ENCODE measurements at places on chromosomes 4 and X. TPM values are rescaled to one million over a fixed set of nuclear protein-coding genes. Genes with fewer than 3 reads are reported as not detected.

- DNase-seq, result no peak
- H3K27ac ChIP-seq, result no peak overlapping the region
- no peak overlapping the region for H3K4me3 ChIP-seq
- no peaks in the 10 kb centered on the region for H3K4me1 ChIP-seq
- no peaks in the 10 kb centered on the region for H3K36me3 ChIP-seq
Observed at GRCh38 chr4:16687845-16688244, 210.6 kb downstream of the LDB2 start.

DNA sequence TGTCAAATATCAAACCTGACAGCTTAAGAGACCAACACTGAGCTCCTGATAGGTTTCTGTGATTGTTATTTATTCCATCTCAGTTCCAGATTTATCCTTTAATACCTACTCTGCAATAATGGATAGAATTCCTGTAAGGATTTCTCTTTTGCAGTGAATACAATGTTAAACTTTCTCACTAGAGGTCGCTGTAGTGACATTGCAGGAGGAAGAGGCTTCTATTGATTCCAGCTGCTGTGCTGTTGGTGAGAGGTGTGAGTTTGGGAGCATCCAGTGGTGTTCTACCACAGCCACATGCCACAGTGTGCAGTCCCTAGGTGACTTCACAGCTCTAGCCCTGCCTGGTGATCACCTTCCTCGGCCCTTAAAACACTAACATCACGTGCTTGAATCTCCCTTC lies 34.6 kb upstream of the DCAF8L2 start:
- no peak overlapping the region for H3K27ac ChIP-seq
- H3K4me3 ChIP-seq, result no peak overlapping the region
- H3K4me1 ChIP-seq, result no peaks in the 10 kb centered on the region
- DNase-seq, result no peak
- no peaks in the 10 kb centered on the region for H3K27me3 ChIP-seq

DNA sequence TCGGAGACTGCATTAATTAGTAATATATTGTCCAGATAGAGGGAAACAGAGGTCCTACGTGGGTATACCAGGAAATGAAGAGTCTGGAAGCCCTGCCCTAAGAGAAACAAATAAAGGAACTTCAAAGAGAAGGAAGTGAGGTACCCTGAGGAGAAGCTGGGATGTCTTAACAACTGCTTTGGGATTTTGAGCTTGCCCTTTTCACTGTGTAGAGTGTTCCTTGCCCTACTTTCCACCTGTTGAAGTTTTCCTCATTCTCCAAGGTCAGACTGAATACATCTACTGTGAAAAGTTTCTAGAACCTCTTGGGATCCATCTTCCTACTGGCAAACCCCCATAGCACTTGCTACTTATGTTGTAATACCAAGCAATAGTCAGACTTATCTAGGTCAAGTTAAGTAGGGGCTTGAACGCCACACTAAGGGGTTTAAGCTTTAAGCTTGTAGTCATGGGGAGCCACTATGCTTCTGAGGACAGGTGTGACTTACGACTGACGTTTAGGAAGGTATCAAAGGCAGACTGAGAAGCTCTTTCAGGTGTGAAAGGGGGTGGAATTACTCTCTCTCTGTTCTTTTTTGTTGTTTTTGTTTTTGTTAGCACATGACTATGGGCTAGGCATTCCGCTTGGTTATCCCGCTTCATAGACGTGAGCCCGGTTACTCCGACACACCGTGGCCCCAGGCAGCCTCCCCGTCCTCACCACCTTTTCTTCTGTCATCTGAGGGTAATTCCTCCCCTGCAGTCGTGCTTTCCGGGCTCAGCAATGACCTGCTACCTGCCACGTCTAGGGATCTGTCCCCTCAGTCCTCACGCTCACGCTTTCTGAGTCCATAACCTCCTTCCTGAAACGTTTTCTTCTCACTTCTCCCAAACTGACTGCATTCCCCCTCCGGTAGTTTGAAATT lies 959 bp upstream of the REST start:
- no peak for DNase-seq
- H3K4me1 ChIP-seq, result peaks cover 38% of the 10 kb centered on the region
- peaks cover 10% of the 10 kb centered on the region for H3K27me3 ChIP-seq
- H3K36me3 ChIP-seq, result peaks cover 18% of the 10 kb centered on the region
- H3K27ac ChIP-seq, result peak overlapping the region; percentile 68

DNA sequence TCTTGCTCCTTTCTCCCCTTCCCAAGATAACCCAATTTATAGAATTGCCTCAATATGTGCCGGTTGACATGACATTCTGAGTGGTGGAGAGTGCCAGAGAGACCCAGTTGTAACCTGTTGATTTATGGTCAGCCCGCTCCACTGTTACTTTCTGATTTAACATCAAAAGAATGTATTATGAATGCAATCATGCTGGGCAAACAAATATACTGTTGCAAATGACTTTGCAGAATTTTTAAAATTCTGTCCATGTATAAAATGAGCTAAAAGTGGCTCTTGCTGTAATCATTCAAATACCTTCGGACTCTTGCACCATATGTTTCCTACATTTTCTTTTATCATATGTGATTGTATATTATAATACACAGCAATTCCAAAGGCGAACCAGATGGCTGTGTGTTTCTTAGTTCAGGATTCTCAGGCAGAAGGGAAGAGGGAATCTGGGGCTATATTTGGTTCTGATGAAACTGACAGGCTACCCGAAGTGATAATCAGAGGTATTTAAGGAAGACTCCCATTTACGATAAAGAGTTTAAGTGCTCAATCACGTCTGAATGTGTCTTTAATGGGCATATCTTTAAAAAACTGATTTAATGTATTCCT lies 131.7 kb downstream of the CLCN4 start:
- H3K36me3 ChIP-seq, result no peaks in the 10 kb centered on the region
- H3K27me3 ChIP-seq, result no peaks in the 10 kb centered on the region
- H3K4me1 ChIP-seq, result no peaks in the 10 kb centered on the region
- H3K4me3 ChIP-seq, result no peak overlapping the region

DNA sequence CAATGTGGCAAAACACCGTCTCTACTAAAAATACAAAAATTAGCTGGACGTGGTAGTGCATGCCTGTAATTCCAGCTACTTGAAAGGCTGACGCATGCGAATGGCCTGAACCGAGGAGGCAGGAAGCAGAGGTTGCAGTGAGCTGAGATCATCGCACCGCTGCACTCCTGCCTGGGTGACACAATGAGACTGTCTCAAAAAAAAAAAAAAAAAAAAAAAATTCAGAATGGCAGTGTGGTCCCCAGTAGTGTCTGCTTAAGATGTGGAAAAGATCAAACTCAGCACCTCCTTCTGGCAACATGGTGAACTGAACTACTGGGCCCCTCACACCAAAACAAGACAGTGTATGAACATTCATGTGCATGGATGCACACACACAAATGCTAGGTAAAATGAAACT lies 32.2 kb downstream of the SMS start:
- H3K4me1 ChIP-seq, result peaks cover 45% of the 10 kb centered on the region
- H3K27ac ChIP-seq, result peak overlapping the region; percentile 90
- DNase-seq, result peak; percentile 20
- H3K36me3 ChIP-seq, result peaks cover 35% of the 10 kb centered on the region
- H3K4me3 ChIP-seq, result peak overlapping the region; percentile 72
- H3K27me3 ChIP-seq, result no peaks in the 10 kb centered on the region

GRCh38 chr4:102778720-102779119 lies 18.0 kb upstream of the MANBA start:
- no peak overlapping the region for H3K27ac ChIP-seq
- no peak overlapping the region for H3K4me3 ChIP-seq
- no peaks in the 10 kb centered on the region for H3K36me3 ChIP-seq
- DNase-seq, result no peak
- no peaks in the 10 kb centered on the region for H3K4me1 ChIP-seq

DNA sequence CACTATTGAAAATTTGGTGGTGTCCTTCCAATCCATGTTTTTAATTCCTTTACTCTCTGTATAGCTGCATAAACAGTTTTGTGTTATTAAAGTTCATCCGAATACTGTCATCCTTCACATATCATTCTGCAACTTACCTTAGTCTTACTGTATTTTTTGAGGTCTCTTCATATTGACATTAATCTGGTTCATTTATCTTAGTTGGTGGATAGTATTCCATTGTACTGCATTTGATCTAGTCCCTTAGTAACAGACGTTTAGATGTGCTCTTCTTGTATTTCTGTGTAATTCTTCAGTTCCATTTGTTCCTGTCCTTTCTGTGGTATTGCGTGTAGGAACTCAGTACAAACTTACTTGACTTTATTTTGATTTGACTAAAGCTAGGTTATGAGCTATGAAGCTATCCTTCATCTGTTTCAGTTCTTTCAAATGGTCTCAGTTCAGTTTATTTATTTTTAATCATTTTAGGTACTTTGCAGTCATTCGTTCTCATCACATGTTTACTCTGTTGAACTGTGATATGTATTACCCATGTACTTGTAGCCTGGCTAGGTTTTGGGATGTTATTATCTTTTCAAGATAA lies 41.3 kb downstream of the RAPGEF2 start:
- peaks cover 5% of the 10 kb centered on the region for H3K4me1 ChIP-seq
- no peak overlapping the region for H3K27ac ChIP-seq
- H3K27me3 ChIP-seq, result no peaks in the 10 kb centered on the region
- H3K4me3 ChIP-seq, result no peak overlapping the region
- no peaks in the 10 kb centered on the region for H3K36me3 ChIP-seq
- no peak for DNase-seq

DNA sequence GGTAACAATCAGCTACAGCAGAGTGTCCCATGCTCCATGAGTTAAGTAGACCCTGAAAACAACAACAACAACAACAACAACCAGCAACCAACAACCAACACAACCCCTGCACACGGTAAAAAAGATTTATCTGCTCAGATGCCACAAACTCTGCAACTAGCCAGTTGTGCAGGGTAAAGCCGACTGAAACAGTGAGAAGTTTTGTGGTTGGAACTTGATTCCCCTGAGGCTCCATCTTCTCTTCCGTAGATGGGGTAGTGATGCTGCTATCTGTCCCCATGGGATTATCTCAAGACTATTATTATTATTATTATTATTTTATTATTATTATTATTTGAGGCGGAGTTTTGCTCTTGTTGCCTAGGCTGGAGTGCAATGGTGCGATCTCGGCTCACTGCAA lies 50.6 kb upstream of the RAPGEF2 start:
- H3K36me3 ChIP-seq, result peaks cover under 1% of the 10 kb centered on the region
- H3K4me3 ChIP-seq, result no peak overlapping the region
- peaks cover 23% of the 10 kb centered on the region for H3K4me1 ChIP-seq
- no peak for DNase-seq
- H3K27me3 ChIP-seq, result peaks cover 8% of the 10 kb centered on the region

- no peak for DNase-seq
- no peak overlapping the region for H3K27ac ChIP-seq
- H3K36me3 ChIP-seq, result no peaks in the 10 kb centered on the region
- H3K4me3 ChIP-seq, result no peak overlapping the region
- H3K4me1 ChIP-seq, result peaks cover 6% of the 10 kb centered on the region
Observed at GRCh38 chr4:41835321-41835995, 86.9 kb upstream of the PHOX2B start.

DNA sequence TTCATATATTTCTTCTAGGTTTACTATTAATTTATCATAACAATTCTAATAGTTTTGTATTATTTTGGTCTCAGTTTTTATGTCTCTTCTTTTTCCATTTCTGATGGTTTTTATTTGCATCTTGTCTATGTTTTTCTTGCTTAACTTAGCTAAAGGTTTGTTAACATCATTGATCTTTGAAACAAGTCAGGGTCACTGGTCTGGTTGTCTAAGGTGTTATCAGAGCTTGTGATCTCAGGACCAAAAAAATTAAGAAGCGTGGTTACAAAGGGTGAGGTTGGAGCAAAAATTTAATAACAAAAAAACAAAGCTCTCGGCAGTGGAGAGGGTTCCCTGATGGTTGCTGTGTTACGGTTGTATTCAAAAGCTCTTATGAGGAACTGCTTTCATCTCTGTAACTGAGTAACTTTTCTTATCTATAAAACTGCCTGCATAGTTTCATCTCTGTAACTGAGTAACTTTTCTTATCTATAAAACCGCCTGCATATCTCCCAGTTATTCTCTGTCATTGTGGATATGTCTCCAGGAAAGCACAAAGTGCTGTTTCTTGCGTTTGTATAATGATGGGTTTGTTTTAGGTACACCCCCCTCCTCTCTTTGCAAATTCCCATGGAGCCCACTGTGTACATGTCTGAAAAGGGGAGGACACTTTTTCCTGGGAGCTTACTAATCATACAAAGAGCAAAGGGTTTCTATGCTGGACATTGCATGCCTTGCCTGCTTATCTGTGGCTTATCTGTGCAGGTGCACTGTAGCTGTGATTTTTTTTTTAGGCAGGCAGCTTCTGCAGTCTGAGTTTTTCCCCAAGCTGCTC lies 62.4 kb upstream of the UGT2B15 start:
- no peak for DNase-seq
- no peaks in the 10 kb centered on the region for H3K4me1 ChIP-seq
- H3K27me3 ChIP-seq, result no peaks in the 10 kb centered on the region
- H3K36me3 ChIP-seq, result no peaks in the 10 kb centered on the region
- no peak overlapping the region for H3K27ac ChIP-seq
- no peak overlapping the region for H3K4me3 ChIP-seq

DNA sequence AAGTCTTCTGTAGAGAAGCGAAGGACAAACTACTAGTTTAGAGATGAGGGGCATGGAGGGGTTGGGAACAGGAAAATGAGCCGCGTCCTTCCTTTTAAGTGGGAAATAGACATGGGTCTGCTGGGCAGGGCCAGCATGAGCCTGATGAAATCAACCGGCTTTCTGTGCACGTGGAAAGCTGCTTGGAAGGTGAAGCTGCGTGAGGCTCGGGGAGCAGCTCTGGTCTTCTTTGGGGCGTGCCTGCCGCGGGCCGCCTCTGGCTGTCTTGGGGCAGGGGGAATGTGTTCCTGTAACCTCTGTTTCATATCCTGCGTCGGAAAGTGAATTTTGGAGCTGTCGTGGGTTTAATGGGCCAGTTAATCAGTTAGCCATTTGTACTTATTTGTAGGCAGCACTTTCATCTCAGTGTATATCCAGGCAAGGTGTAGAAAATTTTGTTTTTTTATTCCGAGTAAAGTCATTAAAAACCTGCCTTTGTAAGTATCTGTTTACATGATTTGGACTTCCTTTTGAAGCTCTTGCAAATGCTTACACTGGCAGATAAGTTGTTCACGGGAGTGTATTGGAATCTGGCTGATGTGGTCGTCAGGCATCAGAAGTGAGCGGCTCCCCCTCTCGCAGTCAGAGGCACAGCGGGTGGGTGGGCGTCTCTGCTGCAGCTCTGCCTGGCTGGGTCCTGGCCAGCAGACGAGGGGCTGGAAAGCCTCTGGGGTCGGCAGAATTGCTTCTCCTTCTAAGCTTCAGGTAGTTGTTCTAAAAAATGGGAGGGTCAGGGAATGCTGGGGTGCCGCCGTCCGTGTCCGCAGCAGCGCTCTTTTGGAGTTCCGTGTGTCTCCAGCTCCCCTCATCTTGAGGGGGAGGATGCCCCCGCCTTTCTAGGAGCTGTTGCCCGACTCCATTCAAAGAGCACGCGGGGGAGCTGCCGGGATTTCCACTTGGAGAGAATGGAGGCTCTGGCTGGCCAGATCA lies 70.5 kb upstream of the HGFAC start:
- no peaks in the 10 kb centered on the region for H3K36me3 ChIP-seq
- H3K27me3 ChIP-seq, result peaks cover 30% of the 10 kb centered on the region
- H3K4me1 ChIP-seq, result peaks cover 26% of the 10 kb centered on the region
- no peak for DNase-seq
- H3K27ac ChIP-seq, result no peak overlapping the region

The SMPX gene
- total RNA-seq, result not detected

The ETDA gene
- not detected for total RNA-seq

The ARSJ gene
- total RNA-seq, result not detected

The ANTXR2 gene
- 24.9 TPM for total RNA-seq

The ARFIP1 gene
- 23.2 TPM for total RNA-seq

The PARM1 gene
- total RNA-seq, result not detected

The CXCL1 gene
- total RNA-seq, result not detected

The GRPEL1 gene
- total RNA-seq, result 115 TPM

All from activated T-helper 1 cell treated with anti-CD3 and anti-CD28 coated beads, Interleukin-12 subunit alpha, Interleukin-12 subunit beta, Interleukin-2, Interleukin-4 antibody, amounts not matched to agents 30 ng/mL and 10 ng/mL and 1 ng/mL, durations not matched to agents 14 hours and 24 hours and 36 hours (primary cell).